ENCODE measurements at places on chromosomes 2 and 18. TPM values are rescaled to one million over a fixed set of nuclear protein-coding genes. Genes with fewer than 3 reads are reported as not detected.

DNA sequence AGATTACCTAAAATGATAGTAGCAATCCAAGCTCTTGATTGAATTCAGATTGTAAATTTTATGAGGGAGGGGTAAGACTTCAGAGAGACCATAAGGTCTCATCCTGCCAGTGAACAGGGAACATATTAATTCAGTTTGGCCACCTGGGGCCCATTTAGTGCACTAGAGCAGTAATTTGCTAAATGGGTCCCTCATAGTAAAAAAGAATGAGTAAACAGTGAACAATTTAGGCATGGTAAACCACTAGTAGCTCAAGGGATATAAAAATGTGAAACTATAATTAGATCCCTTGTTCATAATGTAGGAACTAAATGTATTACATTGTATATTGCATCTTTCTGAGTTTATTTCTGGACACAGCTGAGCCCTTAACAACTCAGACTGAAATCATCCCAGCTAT lies 4.9 kb upstream of the PHLPP1 start:
- H3K36me3 ChIP-seq = no peaks in the 10 kb centered on the region
- H3K27me3 ChIP-seq = peaks cover 23% of the 10 kb centered on the region
- no peak overlapping the region for H3K27ac ChIP-seq

- DNase-seq = peak; percentile 64
- no peaks in the 10 kb centered on the region for H3K27me3 ChIP-seq
- H3K4me1 ChIP-seq = peaks cover 39% of the 10 kb centered on the region
- peaks cover 20% of the 10 kb centered on the region for H3K36me3 ChIP-seq
- H3K27ac ChIP-seq = peak overlapping the region; percentile 27
- peak overlapping the region; percentile 95 for H3K4me3 ChIP-seq
Measured at GRCh38 chr2:240584486-240585031, 2.0 kb upstream of the CAPN10 start.

- DNase-seq = no peak
- no peaks in the 10 kb centered on the region for H3K27me3 ChIP-seq
- H3K27ac ChIP-seq = no peak overlapping the region
- H3K4me3 ChIP-seq = no peak overlapping the region
- peaks cover 7% of the 10 kb centered on the region for H3K36me3 ChIP-seq
Measured at GRCh38 chr2:99487906-99488305, 1.9 kb downstream of the REV1 start.

- peaks cover 3% of the 10 kb centered on the region for H3K27me3 ChIP-seq
- no peak overlapping the region for H3K4me3 ChIP-seq
- H3K4me1 ChIP-seq = no peaks in the 10 kb centered on the region
- H3K36me3 ChIP-seq = no peaks in the 10 kb centered on the region
- no peak for DNase-seq
Measured at GRCh38 chr2:96449637-96450036, 55.5 kb downstream of the NEURL3 start.

GRCh38 chr2:199405241-199405640 lies 52.5 kb downstream of the SATB2 start:
- no peaks in the 10 kb centered on the region for H3K36me3 ChIP-seq
- H3K27me3 ChIP-seq = peaks cover 4% of the 10 kb centered on the region
- H3K4me1 ChIP-seq = no peaks in the 10 kb centered on the region
- H3K4me3 ChIP-seq = no peak overlapping the region
- H3K27ac ChIP-seq = no peak overlapping the region

DNA sequence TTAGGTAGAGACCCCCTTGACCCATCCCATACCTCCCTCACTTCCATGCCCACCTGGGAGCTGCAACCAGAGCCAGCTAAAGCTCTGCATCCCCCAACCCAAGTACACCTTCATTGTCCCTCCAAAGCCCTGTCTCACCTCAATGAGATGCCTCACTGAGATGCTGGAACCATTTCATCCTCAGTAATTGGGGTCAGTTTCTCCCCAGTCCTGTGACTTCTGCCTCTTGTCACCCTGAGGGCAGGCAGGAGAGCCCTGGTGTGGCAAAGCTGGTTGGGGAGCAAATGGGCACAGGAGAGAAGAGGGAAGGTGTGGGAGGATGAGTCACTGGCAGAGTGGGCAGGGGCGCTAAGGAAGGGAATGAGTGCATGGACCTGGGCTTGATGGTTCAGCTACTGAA lies 27.9 kb upstream of the NT5DC4 start:
- peak overlapping the region; percentile 50 for H3K4me3 ChIP-seq
- no peaks in the 10 kb centered on the region for H3K27me3 ChIP-seq
- no peak for DNase-seq
- H3K4me1 ChIP-seq = peaks cover 33% of the 10 kb centered on the region
- H3K36me3 ChIP-seq = no peaks in the 10 kb centered on the region

DNA sequence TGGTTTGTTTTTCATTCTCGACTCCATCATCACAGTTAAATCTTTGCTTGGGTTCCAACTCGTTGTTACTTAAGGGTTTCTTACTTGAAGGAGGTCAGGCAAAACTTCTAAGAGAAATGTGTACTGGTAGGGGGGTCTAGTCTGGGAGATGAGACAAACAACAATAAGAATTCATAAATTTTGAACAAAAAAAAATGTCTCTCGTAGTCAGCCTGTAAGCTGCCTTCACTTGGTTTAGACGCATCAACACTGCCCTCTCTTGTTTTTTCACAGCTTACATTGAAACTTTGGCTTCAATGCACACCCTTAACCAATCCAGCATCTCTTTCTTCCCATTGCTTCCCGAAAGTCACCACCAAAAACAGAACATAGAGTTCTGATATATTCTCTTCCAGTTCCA lies 576.4 kb upstream of the PIK3C3 start:
- no peaks in the 10 kb centered on the region for H3K4me1 ChIP-seq
- H3K4me3 ChIP-seq = no peak overlapping the region
- no peaks in the 10 kb centered on the region for H3K27me3 ChIP-seq

GRCh38 chr2:235032466-235032865 lies 80.6 kb downstream of the SH3BP4 start:
- H3K27me3 ChIP-seq = no peaks in the 10 kb centered on the region
- H3K4me3 ChIP-seq = no peak overlapping the region
- no peak overlapping the region for H3K27ac ChIP-seq
- no peaks in the 10 kb centered on the region for H3K4me1 ChIP-seq
- H3K36me3 ChIP-seq = no peaks in the 10 kb centered on the region

DNA sequence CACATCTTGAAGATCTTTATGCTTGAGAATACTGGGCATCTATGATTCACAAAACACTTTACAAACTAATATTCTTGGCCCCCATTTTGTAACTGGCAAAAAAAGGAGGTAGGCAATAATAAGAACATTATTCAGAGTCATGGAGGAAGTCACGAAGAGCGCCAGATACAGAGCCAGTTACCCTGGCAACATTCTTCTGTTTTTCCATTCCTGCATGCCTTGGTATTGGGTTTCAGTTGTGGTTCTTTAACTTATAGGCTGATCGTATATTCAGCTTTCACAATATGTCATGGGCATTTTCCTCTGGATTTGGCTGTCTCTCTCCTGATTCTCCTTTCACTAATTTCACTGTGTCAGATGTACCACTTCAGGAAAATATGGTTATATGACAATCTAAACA lies 234.7 kb downstream of the HRH4 start:
- H3K27ac ChIP-seq = no peak overlapping the region
- no peaks in the 10 kb centered on the region for H3K36me3 ChIP-seq
- no peaks in the 10 kb centered on the region for H3K4me1 ChIP-seq
- no peak overlapping the region for H3K4me3 ChIP-seq

DNA sequence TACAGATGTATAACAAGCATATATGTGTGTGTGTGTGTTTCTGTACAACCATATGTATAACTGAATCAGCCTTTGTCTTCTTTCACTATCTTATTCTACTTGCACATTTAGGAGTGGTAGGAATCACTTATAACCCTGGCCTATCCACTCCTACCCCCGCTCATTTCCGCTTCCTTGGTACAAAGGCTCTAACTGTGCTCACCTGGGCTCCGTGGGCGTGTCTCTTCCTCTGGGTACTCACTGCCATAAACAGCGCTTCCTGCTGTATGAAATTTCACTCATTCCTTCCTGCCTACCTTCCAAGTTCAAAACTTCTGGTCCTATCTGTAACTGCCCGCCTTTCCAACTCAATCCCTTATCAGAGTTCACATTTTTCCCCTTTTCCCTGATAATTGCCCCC lies 815.5 kb downstream of the EPHA4 start:
- H3K27me3 ChIP-seq = no peaks in the 10 kb centered on the region
- H3K4me3 ChIP-seq = no peak overlapping the region
- H3K27ac ChIP-seq = no peak overlapping the region
- H3K36me3 ChIP-seq = no peaks in the 10 kb centered on the region

DNA sequence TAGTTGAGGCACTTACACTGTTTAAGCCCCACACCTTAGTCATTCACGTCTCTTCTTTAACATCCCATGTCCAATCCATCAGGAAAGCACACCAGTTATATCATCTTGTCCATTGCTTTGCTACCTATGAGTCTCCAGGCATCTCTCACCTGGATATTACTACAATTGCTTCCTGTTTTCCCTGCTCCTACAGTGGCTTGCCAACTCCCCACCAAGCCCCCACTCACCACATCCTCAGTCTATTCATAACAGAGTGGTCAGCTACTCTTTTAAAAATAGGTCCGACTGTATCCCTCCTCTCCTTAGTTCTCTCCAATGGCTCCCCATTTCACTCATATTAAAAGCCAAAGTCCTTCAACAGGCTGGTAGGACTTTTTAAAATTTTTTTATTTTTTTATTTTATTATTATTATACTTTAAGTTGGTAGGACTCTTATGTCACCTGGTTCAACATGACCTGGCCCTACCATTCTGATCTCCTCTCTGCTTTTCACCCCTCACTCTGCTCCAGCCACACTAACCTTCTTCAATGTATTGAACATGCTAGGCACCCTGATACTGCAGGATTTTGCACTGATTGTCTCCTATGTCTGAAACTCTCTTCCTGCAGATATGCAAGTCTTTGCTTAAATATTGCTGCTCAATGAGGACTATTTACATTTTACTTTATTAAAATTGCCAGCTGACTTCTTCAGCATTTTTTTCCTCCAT lies 253.2 kb downstream of the CYRIA start:
- no peaks in the 10 kb centered on the region for H3K36me3 ChIP-seq
- no peaks in the 10 kb centered on the region for H3K27me3 ChIP-seq
- DNase-seq = no peak
- H3K27ac ChIP-seq = no peak overlapping the region
- no peaks in the 10 kb centered on the region for H3K4me1 ChIP-seq

GRCh38 chr2:65583061-65583460 lies 150.7 kb upstream of the SPRED2 start:
- H3K4me3 ChIP-seq = no peak overlapping the region
- no peaks in the 10 kb centered on the region for H3K4me1 ChIP-seq
- H3K36me3 ChIP-seq = no peaks in the 10 kb centered on the region
- no peak overlapping the region for H3K27ac ChIP-seq

GRCh38 chr2:196182439-196183171 lies 11.2 kb upstream of the STK17B start:
- peaks cover 13% of the 10 kb centered on the region for H3K36me3 ChIP-seq
- peak overlapping the region; percentile 84 for H3K4me3 ChIP-seq
- H3K27me3 ChIP-seq = no peaks in the 10 kb centered on the region
- no peak for DNase-seq
- peak overlapping the region; percentile 98 for H3K27ac ChIP-seq

DNA sequence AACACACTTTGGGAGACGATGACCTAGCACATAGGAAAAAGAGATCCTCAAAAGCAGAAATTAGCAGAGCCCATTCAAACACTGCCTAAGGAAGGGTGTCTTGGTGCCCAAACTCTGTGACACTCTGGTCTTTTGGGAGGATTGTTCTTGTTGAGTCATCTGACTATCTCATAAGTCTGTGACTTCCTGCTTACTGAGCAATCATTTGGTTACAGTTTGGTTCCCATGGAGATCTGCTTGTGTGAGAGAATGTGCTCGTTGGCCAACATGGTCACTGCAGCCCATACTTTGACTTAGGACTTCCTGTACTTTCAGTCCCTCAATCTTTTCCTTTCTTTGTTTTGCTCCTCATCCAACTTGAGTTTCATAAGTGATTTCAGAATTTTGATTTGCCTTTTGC lies 602.9 kb downstream of the NYAP2 start:
- H3K27ac ChIP-seq = no peak overlapping the region
- no peak overlapping the region for H3K4me3 ChIP-seq
- no peaks in the 10 kb centered on the region for H3K4me1 ChIP-seq
- no peaks in the 10 kb centered on the region for H3K36me3 ChIP-seq

DNA sequence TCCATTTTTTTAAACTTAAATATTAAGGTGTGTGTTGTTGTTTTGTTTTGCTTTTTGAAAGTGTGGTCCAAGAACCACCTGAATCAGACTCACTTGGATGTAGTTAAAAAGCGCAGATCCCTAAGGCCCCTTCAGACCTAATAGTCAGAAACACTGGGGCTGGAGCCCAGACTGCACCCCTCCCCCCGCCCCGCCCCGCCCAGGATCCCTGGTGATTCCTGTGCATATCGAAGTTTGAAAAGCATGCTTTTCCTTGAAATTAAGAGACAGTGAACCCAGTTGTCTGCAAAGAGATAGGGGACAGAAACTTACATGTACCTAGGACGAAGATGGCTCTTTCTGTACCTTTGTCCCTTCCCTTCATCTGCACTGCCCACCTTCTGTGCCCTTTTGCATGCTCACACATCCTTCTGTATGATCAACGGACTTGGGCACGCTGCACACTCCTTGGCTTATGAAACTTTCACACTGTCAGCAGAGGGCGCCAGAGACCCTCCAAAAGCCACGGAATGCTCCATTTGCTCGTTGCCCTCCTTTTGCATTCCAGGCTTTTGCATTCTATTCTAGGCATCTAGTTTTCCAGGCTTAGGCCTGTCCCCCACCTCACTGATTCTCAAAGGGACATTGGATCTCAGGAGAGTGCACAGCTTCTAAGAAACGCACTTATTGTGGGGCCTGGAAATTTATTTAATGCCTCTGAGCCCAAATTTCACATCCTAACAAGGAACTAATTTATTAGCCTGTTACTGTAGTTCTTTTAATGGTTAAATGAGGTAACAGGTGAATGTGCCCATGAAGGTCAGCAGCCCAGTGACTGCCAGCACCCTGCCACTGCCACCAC lies 32.8 kb upstream of the SLC14A1 start:
- no peak overlapping the region for H3K4me3 ChIP-seq
- no peak overlapping the region for H3K27ac ChIP-seq
- peaks cover 49% of the 10 kb centered on the region for H3K27me3 ChIP-seq

- DNase-seq = no peak
- H3K4me1 ChIP-seq = no peaks in the 10 kb centered on the region
- H3K36me3 ChIP-seq = no peaks in the 10 kb centered on the region
- H3K4me3 ChIP-seq = no peak overlapping the region
Measured at GRCh38 chr2:147135376-147135775, 709.5 kb upstream of the ACVR2A start.

Gene DYSF
- total RNA-seq = not detected

Gene SERPINB7
- not detected for total RNA-seq

Gene TP53I3
- total RNA-seq = 1.2 TPM

Gene EDAR
- 0.56 TPM for total RNA-seq

Gene GREB1L
- not detected for total RNA-seq

Gene UGT1A4
- total RNA-seq = not detected

Gene LCT
- total RNA-seq = 0.31 TPM

Gene EFHD1
- 0.31 TPM for total RNA-seq

Gene TMEM87B
- 15.8 TPM for total RNA-seq

Gene TMEM37
- total RNA-seq = not detected

Gene ZNF804A
- total RNA-seq = not detected

Gene FAM228A
- not detected for total RNA-seq
